Prostate gland (tissue), 2 donors: ENCODE measurements at places on chromosomes 11 and 22.
A peak's percentile ranks its signal among the peaks of the same experiment; 100 is the strongest.

GRCh38 chr11:79441461-79441875 lies 638 bp upstream of the TENM4 start:
- H3K4me1 ChIP-seq: peaks cover 6% of the 10 kb centered on the region
- H3K36me3 ChIP-seq: no peaks in the 10 kb centered on the region
- H3K27me3 ChIP-seq: no peaks in the 10 kb centered on the region

DNA sequence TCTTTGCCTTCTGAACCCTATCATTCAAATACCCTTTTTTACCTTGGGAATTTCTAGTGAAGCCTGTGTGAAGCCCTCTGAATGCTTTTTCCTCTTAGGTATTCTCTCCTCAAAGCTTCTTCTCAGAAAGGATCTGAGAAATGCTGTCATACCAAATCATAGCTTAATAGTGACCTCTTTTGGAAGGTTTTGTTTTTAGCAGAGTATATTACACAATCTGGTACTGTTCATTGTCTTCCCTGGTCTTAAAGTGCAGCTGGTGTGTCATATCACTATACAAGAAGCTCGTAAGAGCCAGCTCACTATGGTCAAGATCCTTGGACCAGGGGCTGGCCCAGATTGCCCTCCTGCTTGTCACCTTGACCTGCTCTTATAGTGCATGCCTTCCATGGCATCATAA lies 204.4 kb upstream of the ANO5 start:
- no peak for DNase-seq
- H3K27ac ChIP-seq: no peak overlapping the region
- no peaks in the 10 kb centered on the region for H3K4me1 ChIP-seq
- H3K36me3 ChIP-seq: no peaks in the 10 kb centered on the region
- H3K4me3 ChIP-seq: no peak overlapping the region
- no peaks in the 10 kb centered on the region for H3K27me3 ChIP-seq

DNA sequence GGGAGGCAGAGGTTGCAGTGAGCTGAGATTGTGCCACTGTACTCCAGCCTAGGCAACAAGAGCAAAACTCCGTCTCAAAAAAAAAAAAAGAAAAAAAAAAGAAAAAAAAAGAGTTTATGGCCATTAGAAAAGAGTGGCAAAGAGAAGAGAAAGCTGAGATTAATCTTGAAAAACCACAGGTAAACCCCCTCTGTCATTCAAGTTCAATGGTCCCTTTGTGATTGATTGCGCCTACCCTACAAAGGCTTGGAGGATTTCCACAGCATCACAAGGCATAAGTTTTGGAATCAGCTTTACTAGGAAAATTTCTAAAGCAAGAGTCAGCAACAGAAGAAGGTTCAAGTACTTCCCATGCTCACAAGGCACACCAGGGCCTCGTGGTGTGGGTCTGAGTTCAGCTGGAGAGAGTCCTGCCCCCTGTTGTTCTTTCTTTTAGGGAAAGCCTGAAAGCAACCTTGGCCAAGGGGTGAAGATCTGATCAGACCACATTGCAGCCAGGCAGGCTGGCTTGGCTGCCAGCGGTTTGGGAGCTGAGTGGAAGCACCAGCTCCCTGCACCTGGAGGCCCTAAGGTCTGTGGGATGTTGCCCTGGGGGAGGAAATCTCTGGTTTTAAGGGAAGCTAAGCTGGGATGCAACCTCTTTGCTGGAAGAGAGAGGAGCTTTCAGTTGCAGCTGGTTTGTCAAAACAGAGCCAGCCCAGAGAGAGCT lies 41.8 kb downstream of the SLN start:
- H3K27me3 ChIP-seq: no peaks in the 10 kb centered on the region
- no peak overlapping the region for H3K4me3 ChIP-seq
- no peak overlapping the region for H3K27ac ChIP-seq
- no peaks in the 10 kb centered on the region for H3K36me3 ChIP-seq

DNA sequence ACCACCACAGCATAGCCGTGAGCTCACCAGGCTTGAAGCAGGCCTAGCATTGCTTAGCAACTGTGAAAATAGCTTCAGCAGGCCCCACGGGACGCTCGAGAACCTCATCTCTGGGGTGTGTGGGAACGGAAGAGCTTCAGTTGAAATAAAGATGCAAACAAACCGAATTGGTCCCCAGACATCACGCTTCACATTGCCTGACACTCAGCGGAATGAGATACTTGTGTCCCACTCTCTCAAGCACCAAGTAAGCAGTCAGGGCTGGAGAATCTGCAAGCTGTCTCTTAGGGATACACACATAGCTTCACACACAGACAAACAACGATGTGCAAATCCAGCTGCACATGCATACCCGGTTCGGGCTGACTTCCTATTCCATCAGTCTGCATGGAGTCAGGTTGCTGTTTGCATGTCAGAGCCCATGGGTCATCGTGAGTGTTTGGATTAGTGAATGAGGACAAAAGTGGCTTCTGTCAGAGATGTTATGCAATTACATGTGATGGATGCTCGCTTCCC lies 205.7 kb downstream of the SNX19 start:
- DNase-seq: no peak
- no peaks in the 10 kb centered on the region for H3K27me3 ChIP-seq
- H3K36me3 ChIP-seq: no peaks in the 10 kb centered on the region
- no peak overlapping the region for H3K27ac ChIP-seq
- no peaks in the 10 kb centered on the region for H3K4me1 ChIP-seq

DNA sequence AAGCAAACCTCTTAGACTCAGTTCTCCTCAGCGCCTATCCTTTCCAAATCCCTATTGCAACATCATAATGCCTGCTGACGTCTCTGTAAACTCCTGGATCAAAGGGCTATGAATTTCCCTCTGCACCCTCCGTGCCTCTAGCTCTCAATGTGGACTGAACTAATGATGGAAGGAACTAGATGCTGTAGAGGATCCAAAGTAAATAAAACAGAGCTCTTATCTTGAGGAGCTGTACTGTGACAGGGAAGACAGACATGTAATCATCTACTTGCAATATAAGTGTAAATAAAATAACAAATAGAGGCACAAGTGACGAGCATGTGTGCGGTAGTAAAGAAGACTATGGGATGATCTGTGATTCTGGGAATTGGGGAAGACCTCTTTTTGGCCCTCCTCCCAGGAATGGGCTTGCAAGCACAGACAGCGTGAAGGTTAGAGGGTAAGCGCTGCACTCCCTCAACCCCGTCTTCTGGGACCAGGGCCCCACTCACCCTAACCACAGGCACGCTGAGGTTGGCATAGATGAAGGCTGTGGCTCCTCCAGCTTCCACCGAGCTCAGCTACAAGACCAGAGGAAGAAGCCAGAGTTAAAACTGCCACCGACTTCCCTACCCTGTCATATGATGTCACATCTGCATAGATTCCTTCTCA lies 42.2 kb downstream of the P4HA3 start:
- DNase-seq: no peak
- no peaks in the 10 kb centered on the region for H3K36me3 ChIP-seq
- H3K4me3 ChIP-seq: no peak overlapping the region
- H3K27ac ChIP-seq: no peak overlapping the region

GRCh38 chr11:45347348-45348082 lies 61.4 kb upstream of the SYT13 start:
- no peak overlapping the region for H3K27ac ChIP-seq
- H3K36me3 ChIP-seq: no peaks in the 10 kb centered on the region
- no peaks in the 10 kb centered on the region for H3K27me3 ChIP-seq
- no peak for DNase-seq
- no peak overlapping the region for H3K4me3 ChIP-seq
- no peaks in the 10 kb centered on the region for H3K4me1 ChIP-seq

DNA sequence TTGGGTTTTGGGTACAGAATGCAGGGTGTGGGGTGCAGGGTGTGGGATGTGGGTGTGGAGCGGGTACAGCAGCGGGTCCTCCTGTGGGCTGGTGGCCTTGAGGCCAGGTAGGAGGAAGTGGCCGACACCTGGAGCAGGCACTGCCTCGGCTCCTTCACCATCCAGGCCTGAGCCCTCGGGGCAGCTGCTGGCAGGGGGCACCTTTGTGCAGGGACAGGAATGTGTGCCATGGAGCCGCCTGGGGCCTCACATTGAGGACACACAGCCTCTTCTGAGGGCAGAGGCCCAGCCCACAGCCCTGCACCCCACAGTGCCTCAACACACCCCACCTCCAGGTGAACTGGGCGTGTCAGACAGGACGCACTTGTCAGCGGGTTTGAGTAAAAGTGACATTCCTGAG lies 984.0 kb downstream of the BRD1 start:
- peaks cover 9% of the 10 kb centered on the region for H3K27me3 ChIP-seq
- H3K4me3 ChIP-seq: no peak overlapping the region
- no peak overlapping the region for H3K27ac ChIP-seq
- H3K36me3 ChIP-seq: no peaks in the 10 kb centered on the region
- DNase-seq: no peak

GRCh38 chr11:65872586-65873317 lies at the start of gene EFEMP2:
TSS of gene EFEMP2 (minus strand) at chr11:65872800. CDS start at chr11:65872354, 446 bp downstream.
- no peaks in the 10 kb centered on the region for H3K36me3 ChIP-seq
- no peak for DNase-seq
- peak within 1 kb of the TSS; percentile 92 for H3K27ac ChIP-seq
- H3K27me3 ChIP-seq: no peaks in the 10 kb centered on the region
- H3K4me1 ChIP-seq: peaks cover 3% of the 10 kb centered on the region
- peak within 1 kb of the TSS; percentile 50 for H3K4me3 ChIP-seq

DNA sequence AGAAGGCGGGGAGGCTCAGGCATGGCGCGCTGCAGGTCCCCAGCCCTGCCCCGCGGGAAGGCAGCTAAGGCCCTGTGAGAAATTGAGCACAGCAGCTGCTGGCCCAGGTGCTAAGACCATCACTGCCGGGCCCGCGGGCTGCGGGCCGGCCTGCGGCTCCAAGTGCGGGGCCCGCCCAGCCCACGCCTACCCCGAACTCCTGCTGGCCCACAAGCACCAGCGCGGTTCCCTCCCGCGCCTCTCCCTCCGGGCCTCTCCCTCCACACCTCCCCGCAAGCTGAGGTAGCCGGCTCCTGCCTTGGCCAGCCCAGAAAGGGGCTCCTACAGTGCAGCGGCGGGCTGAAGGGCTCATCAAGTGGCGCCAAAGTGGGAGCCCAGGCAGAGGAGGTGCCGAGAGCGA lies 4.6 kb upstream of the RDX start:
- H3K36me3 ChIP-seq: no peaks in the 10 kb centered on the region
- H3K4me1 ChIP-seq: no peaks in the 10 kb centered on the region
- no peak for DNase-seq
- no peaks in the 10 kb centered on the region for H3K27me3 ChIP-seq
- H3K4me3 ChIP-seq: no peak overlapping the region

DNA sequence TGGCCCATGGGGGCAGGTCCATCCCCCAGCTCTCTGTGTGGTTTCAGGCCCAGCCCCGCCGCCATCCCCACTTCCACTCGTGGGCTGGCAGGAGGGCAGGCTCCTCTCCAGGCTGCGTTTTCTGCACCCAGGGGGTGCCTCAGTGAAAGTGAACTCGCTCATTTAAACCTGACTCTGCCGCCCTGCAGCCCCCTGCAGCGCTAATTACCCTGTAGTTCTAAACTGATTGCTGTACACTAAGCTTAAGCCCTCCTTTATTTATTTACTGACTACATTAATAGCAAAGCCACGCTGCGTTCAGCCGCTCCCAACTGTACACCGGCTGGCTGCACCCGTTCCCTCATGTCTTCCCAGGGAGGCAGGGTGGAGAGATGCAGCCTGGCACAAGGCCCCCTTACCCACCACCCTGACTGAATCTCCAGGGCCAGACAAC lies 36.6 kb upstream of the NNMT start:
- no peak for DNase-seq
- H3K27ac ChIP-seq: peak overlapping the region; percentile 81
- H3K27me3 ChIP-seq: no peaks in the 10 kb centered on the region
- H3K36me3 ChIP-seq: no peaks in the 10 kb centered on the region
- peaks cover 21% of the 10 kb centered on the region for H3K4me1 ChIP-seq

DNA sequence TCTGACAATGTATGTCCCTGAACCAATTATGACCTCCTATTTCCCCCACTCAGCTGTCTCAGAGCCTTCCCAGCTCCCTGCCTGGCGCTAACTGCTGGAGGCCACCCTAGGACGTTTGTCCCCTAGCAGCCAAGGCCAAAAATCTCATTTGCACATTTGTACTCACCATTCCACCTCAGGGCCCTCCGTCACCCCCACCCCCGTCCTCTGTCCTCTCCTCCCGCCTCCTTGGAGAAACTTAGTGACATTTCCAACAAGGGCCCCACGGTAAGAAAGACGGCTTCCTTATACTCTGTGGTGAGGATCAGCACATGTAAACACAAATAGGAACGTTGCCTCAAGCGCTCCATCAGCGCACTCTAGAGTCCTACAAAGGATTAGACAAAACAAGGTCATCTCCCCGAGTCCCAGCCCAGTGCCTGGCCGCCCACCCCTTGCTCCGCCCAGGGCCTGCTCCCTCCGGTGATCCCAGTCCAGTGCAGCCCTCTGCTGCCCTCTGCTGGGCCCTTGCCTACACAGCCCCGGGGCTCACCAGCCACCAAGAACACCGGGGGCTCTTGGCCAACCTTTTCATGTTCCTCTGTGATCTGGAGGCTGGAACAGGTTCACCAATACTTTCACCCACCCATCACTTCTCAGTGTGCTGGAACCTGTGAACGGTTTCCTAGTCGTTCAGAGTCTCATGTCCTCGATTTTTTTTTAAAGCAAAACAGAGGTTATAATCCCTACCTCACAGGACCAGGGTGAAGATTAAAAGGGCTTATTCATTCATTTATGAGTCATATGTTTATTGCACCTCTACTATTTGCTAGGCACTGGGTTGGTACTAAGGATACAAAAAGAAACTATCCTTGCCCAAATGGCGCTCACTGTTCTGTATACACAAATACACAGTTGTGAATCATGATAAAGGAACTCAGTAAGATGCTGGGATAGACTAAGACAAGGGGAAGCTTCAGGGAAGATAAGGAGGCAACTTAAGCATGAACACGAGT lies 15.3 kb upstream of the CTR9 start:
- H3K27me3 ChIP-seq: no peaks in the 10 kb centered on the region
- peak overlapping the region; percentile 48 for H3K27ac ChIP-seq
- H3K36me3 ChIP-seq: no peaks in the 10 kb centered on the region
- peak; percentile 85 for DNase-seq
- H3K4me1 ChIP-seq: no peaks in the 10 kb centered on the region

DNA sequence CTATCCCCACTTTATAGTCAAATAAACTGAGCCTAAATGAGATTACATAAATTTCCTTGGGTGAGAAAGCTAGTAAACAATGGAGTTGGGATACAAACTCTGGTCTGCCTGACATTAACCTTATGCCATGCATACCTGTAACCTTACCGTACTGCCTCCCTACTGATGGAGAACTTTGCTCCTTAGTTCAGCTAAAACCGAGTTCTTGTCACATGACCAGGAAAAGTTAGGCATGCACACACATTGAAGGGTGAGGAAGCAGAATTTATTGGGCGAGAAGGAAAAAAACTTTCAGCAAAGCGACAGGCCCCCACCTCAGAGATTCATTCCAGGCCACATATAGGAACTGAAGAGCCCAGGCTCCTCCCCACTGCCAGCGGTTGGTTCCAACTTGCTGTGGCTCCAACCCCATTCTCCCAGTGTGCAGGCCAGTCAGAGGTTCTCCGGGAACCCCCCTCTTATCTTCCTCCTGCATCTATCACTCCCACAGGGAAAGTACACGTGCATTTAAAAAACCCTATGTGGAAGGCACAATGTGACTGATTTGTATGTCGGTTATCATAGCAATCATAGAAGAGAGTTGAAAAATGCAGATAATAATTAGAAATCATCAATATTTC lies 3.2 kb upstream of the PIWIL4 start:
- no peaks in the 10 kb centered on the region for H3K36me3 ChIP-seq
- no peak overlapping the region for H3K4me3 ChIP-seq
- DNase-seq: no peak
- no peaks in the 10 kb centered on the region for H3K27me3 ChIP-seq
- no peak overlapping the region for H3K27ac ChIP-seq
